ENCODE measurements at places on chromosomes 13 and 19.
A peak's percentile ranks its signal among the peaks of the same experiment; 100 is the strongest.

GRCh38 chr13:54536112-54536511 lies 1507.5 kb downstream of the OLFM4 start:
- DNase-seq = no peak

GRCh38 chr13:101529422-101529821 lies 76.9 kb downstream of the ITGBL1 start:
- DNase-seq = no peak

GRCh38 chr19:28393574-28394336 lies 819.2 kb downstream of the UQCRFS1 start:
- DNase-seq = no peak

DNA sequence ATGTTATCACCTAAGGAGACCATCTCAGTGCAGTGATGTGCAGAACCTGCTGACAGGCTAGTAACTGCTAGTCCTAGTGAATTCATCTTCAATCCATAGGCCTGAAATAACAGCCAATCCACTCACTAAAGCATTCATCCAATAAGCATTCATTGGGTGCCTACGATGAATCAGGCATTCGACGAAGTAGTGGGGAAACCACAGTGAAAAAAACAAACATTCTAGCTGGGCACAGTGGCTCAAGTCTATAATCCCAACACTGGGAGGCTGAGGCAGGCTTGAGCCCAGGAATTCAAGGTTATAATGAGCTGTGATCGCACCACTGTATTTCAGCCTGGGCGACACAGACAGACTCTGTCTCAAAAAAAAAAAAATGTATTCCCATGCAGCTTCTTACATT lies 135.6 kb downstream of the RNF17 start:
- no peak for DNase-seq

DNA sequence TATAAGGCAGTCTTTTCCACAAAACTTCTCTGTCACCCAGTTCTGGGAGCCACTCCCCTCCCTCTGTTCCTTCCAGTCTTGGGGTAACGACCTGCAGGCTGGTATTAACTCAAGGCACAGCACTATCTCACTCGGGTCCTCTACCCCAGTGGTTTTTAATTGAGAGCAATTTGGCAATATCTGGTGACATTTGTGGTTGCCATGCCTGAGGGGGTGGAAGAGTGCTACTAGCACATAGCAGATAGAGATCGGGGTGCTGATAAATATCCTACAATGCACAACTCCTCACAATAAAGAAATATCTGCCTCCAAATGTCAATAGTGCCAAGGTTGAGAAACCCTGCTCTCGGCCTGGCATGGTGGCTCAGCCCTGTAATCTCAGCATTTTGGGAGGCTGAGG lies 117.7 kb upstream of the ABCC4 start:
- DNase-seq = no peak

DNA sequence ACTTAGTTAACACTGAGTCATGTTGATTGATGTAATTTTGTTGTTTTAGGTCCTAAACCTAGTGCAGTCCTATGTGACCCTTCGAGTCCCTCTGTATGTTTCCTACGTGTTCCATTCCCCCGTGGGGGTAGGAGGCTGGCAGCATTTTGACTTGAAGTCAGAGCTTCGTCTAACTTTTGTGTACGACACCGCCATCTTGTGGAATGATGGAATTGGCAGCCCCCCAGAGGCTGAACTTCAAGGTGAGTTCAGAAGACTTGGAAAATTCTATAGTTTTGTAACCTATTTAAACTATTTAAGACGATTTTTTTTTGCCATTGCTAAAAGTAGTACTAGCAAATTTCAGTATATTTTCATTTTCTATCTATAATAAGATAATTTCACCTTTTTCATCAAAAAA lies 117.9 kb downstream of the STOML3 start:
- DNase-seq = peak; percentile 7

GRCh38 chr19:12868540-12869112 lies 12.6 kb downstream of the DNASE2 start:
- DNase-seq = no peak

GRCh38 chr19:1394252-1395193 lies 6.8 kb downstream of the GAMT start:
- DNase-seq = no peak

DNA sequence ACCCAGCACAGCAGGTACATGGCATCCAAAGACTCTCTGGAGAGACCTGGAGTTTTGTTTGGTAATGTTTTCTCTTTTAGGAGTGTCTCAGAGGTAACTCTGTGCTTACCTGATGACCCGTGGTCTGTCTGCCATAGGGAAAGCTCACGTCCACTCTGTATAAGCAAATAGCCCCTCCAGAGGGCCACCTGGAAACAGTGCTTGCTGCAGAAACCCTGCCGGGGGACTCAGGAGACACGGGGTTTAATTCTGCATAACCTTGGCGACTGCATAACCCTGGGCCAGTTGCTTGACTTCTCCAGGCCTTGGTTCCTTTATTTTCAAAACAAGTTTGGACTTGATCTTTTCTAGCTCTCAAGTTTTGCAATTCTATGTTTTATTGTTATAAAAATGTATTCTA lies 187.2 kb upstream of the SOX1 start:
- DNase-seq = no peak
